Bronchial epithelial cell (primary cell): ENCODE measurements at places on chromosomes 4 and X. TPM values are rescaled to one million over a fixed set of nuclear protein-coding genes. Genes with fewer than 3 reads are reported as not detected.

- no peak for DNase-seq
Measured at GRCh38 chrX:13499736-13500135, 69.7 kb upstream of the EGFL6 start.

DNA sequence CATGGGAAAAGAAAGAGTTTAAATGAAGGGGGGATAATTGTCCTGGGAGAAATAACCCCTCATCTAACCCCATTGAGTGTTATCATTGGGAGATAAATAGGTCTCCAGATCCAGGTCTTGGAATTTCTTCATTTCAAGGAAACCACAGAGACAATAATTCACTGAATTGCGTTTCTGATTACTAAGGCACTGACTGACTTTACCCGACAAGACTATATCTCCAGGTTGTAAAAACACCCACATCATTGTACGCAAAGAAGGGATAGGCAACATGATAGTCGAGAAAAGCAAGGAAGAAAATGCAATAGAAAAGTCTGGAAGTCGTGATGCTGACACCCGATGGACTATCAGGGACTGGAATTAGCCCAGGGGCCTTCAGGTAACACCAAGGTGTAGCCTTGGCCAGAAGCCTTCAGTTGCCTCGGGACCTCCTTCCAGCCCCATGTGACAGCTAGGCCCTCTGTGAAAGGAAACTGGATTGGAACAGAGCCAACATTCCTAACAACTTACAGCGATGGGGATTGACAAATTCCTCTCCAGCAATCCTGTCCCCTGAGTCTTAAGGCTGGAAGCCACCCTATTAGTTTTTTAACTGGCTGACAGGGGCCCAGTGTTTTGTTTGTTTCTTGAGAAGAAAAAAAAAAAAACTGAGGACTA, 46.5 kb upstream of the RAB9B start:
- peak; percentile 72 for DNase-seq

Gene TSC22D3
- 83.5 and 84.7 TPM in 2 replicates for total RNA-seq

GRCh38 chr4:139223682-139224317, 46.8 kb upstream of the ELF2 start:
- DNase-seq = peak; percentile 92

GRCh38 chrX:42241421-42241820, 318.1 kb upstream of the CASK start:
- peak; percentile 4 for DNase-seq
